ENCODE measurements at places on chromosomes 7 and 10.

DNA sequence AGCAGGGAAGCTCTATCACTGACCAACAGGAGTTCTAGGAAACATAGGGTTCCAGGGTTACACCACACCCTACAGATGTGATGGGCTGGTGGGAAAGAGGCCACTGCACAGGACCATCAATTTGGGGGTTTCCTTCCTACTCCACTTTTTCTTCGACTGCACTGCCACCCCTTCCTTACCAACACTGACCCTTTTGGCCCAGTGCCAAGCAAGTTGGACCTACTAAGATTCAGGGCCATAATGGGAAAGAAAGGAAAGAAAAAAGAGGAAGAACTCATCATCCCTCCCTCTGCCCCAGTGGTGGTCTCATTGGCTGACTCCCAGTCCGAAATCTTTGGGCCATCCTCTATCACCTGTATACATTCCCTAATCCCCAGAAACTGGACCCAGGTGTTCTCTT, 6.1 kb upstream of the PLEKHS1 start:
- no peak for DNase-seq

- no peak for DNase-seq
Observed at GRCh38 chr7:101718363-101719122, 89.4 kb upstream of the MYL10 start.

GRCh38 chr10:29634764-29635625, at the start of gene SVIL:
Gene SVIL (minus strand): TSS chr10:29634971. CDS start chr10:29555058, 79,913 bp downstream.
- DNase-seq, result no peak

DNA sequence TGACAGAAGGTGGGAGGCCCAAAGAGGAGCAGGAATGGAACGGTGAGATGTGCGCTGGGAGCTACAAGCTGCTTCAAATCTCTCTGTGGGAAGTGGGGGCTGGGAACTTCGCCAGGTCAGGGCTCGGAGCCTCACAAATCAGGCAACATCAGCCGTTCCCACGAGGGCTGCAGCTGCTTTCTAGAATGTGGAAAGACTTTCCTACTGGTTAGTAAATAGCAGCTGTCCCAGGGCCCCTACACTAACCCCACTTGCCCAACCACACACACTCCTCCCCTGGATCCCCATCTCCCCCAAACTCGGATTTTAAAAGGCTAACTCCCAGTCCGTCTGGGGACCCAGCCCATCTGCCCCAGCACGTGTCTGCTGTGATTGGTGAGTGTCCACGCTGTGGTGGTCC, 40.6 kb upstream of the PITRM1 start:
- no peak for DNase-seq

DNA sequence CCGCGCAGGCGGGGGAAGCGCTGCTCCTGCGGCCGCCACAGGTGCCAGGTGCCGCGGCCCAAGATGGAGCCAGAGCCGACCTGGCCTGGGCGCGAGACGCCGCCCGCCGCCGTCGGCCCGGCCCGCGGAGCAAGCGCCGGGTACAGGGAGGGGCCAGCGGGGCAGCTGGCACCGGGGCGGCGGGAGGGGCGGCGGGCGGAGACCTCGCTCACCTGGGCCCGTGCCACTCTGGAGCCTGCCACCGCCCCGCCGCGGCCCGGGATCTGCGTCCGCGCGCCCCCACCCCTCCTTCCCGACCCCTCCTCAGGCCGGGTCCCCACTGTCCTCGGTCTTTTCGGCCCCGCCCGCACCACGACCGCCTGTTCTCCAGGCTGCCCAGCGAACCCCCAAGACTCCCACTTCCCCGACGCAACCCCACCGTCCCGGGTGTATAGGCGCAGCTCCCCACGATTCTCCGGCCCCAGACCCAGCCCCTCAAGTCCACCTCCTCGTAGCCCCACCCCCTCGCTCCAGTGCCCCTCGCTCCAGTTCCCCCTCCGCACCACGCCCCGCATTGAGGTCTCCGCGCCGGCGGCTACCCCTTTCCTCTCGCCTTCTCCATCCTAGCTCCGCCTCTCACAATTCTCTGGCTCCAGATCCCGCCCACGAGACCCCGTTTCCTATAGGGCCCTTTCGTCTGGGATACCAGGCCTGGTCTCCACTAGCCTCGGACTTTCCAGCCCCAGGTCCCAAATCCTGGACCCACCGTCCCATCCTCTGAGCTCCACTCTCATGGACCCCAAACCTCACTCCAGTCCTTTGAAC, at the start of gene GPRIN2:
Gene GPRIN2, minus strand, starts transcription at position 144 of the 804 bp plus-strand sequence. CDS start 5,922 bp downstream, outside the sequence.
- DNase-seq, result no peak

GRCh38 chr7:79822620-79823240, 311.9 kb upstream of the GNAI1 start:
- no peak for DNase-seq

GRCh38 chr7:142897691-142898090, 12.1 kb upstream of the TRPV6 start:
- no peak for DNase-seq

DNA sequence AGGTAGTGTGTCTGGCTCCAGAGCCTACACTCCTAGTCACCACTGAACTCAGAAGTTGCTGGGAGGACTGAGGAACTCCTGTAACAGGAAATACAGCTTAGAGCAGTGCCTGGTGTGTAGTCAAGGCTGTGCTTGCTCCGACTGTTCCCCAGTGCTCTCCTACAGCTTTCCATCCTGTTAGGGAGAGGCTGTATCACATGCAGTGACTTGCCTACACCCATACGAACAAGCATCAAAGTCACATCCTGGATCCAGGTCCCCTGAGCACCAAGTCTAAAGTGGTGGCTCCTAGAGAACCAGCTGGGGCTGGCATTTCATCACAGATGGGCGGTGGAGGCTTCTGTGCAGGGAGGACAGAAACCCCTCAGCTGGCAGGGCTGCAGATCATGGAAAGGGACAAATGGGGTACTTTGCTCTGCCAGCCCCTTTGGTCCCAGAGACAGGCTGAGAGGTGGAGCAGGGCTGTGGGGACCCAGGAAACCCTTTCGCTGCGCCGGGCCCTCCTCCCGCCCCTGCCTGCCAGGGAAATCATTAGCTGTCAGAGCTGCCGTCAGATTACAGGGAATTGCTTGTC, 7.7 kb downstream of the ASB10 start:
- DNase-seq, result no peak

- DNase-seq, result no peak
Observed at GRCh38 chr7:131893631-131894340, 337.4 kb upstream of the PODXL start.

- DNase-seq, result no peak
Observed at GRCh38 chr10:44316922-44317215, 68.0 kb downstream of the CXCL12 start.

DNA sequence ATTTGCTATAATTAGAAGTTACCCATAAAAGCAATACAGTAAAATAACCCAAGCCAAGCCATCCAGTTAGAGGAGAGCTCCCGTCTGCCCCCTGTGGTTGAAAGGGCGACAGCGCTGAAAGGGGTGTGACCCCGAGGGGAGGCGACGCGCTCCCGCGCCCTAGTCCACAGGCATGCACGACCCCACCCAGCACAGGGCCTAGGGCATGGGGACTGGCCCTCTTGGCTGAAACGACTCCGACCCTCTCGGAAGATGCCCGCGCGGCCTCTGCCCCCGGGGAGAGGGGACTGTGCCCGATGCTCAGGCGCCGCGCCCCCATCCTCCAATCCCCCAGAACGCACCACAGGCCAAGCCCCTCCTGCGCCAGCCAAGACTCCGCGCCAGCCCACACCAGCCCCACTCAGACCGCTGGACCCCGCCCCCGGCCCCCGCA, 64.0 kb downstream of the CSGALNACT2 start:
- no peak for DNase-seq

- no peak for DNase-seq
Observed at GRCh38 chr10:46096446-46096845, 50.4 kb upstream of the MSMB start.

DNA sequence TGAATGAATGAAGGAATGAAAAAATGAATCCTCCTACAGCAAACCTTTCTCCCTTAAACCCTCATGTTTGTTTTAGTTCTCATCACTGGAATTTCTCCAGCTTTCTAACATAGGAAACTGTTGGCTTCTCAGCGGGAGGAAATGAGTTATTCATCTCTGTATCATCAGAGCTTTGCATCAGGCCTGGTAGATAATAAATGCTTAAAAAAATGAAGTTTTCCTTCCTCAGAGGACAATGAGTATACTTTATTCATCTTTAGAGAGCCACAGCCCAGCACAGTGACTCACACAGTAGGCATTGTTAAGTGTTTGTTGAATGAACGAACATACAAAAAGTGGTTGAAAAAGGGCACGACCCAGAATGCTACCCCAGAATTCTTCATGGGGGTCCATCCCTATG, 62.6 kb downstream of the COL13A1 start:
- DNase-seq, result no peak

GRCh38 chr7:116711790-116712189, 39.8 kb downstream of the MET start:
- DNase-seq, result no peak

DNA sequence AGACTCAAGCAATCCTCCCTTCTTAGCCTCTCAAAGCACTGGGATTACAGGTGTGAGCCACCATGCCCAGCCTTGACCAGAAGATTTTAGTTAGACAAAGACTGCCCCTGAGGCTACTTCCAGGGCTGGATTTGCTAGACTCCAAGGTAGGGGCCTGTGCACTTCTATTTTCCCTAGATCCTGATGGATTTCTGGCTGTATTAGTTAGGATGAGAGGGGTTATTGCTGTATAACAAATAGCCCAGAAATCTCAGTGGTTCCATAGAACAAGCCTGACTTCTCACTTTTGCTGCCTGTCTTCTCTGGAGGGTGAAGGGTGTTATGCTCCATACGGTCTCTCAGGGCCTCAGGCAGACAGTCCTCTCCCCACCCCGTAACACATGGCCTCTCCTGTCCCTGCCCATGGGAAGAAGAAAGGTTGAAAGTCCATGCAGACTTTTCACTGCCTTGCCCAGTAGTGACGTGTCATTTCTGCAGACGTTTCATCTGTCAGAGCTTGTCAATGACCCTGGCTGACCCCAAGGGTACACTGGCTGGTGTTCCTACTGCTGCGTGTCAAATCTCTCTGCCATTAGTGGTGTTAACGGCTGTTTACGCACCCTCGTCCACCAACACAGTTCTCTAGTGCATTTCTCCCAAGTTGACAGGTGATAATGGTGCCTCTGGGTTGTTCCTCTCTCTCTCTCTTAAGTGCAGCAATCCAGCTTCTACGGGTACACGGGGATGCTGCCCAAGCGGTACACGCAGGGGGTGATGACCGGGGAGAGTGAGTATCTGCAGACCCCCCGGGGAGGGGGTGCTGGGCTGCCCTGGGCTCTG, 11.6 kb downstream of the SLC29A4 start:
- no peak for DNase-seq

- DNase-seq, result no peak
Observed at GRCh38 chr7:20601121-20601520, 14.3 kb upstream of the ABCB5 start.

- DNase-seq, result no peak
Observed at GRCh38 chr10:118112543-118113125, 65.9 kb upstream of the RAB11FIP2 start.

All from COR-L47 (cell line).